RWPE1 (cell line): ENCODE measurements at places on chromosomes 6 and 20.

- no peak for DNase-seq
These were observed 2.0 kb downstream of the MYB start for GRCh38 chr6:135183002-135183531.

- no peak for DNase-seq
These were observed 435 bp downstream of the PTCRA start for GRCh38 chr6:42916288-42916687.

DNA sequence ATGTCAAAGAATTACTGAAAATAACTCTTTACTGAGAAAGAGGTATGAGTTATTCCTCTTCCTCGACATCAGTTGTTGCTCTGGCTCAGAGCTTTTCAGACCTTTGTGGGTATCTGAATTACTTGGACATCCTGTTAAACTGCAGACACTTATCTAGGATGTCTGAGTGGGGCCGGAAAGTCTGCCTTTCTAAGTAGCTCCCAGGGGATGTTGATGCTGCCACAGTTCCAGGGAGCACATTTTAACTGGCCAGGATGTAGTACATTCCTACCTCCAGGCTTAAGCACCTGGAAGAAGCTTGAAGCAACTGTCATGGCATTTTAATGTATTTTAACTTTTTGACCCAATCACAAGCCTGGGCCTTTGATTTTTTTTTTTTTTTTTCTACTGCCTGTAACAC lies 265.8 kb upstream of the PLCB4 start:
- DNase-seq = no peak

DNA sequence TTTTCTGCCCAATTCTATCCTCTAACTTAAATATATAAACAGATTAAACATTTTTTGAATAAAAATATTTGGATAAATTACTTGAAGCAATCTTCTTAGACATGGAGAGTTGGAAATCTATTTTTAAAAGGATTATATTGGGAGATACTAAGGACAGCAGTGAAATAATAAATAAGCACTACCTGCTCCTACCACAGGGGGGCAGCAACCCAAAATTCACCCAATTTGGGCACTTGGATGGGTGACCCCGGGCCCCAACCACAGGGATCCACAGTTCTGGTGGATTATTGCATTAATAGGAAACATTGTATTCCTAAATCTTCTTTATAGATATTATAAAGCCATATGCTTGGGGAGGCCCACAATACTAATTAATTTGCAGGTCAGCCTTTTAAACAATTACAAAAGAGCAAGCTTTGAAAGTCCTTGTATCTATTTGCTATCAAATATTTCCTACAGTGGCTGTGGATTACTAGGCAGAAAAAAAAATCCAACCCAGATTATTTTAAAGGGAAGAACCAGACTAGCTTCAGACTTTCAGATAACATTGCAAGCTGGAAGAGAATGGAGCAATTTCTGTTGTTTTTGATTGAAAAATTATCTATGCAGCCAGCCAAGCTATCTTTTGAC lies 66.4 kb upstream of the PDE10A start:
- DNase-seq = peak; percentile 64

GRCh38 chr6:70413992-70414494 lies 735 bp downstream of the FAM135A start:
- peak; percentile 18 for DNase-seq

GRCh38 chr6:109255946-109256640 lies 126.2 kb downstream of the CD164 start:
- DNase-seq = no peak

GRCh38 chr20:59170406-59171349 lies 7.1 kb downstream of the ZNF831 start:
- DNase-seq = no peak

- peak; percentile 92 for DNase-seq
These were observed at the start of gene DDX39B for GRCh38 chr6:31541658-31542521. Gene DDX39B, minus strand, starts transcription at chr6:31542003. Its CDS starts 1,471 bp downstream, at chr6:31540532.

GRCh38 chr6:15378866-15379265 lies 133.0 kb downstream of the JARID2 start:
- DNase-seq = no peak

GRCh38 chr20:36150489-36150846 lies 4.1 kb upstream of the EPB41L1 start:
- DNase-seq = no peak

GRCh38 chr20:63079971-63080370 lies 73.2 kb upstream of the BHLHE23 start:
- DNase-seq = no peak

DNA sequence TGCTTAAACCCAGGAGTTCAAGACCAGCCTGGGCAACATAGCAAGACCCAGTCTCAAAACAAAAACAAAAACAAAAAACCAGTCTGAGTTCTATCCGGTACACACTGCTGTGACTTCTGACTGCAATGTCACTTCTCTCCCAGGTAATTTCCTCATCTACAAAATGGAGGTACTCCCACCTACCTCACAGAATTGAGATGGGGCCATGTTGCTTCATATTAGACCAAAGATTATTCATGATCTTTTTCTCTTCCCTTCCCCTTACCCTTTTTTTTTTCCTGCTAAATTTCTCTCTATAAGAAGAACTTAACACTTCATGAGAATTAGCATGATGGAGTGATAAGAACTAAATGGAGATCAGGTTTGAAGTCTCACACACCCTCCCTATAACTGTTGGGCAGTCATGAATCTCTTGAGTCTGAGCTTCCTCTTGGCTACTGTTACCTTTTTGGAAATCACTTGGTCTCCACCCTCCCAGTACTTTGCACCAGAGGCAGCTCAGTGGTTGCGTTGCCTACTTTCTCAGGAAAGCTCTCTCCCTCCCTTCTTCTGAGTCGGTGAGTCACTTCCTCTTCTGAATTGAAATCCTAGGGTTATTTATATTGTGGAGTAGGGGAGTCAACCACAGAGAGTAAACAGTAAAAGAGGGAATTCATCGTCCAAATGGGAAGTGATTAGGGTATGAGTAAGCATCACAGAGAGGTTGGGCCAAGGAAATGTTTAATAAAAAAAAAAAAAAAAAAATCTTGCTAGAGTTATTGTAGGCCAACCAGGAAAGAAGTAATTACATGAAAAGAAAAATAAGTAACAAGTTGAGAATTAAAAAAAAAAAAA lies 59.9 kb upstream of the MAP7 start:
- peak; percentile 95 for DNase-seq

DNA sequence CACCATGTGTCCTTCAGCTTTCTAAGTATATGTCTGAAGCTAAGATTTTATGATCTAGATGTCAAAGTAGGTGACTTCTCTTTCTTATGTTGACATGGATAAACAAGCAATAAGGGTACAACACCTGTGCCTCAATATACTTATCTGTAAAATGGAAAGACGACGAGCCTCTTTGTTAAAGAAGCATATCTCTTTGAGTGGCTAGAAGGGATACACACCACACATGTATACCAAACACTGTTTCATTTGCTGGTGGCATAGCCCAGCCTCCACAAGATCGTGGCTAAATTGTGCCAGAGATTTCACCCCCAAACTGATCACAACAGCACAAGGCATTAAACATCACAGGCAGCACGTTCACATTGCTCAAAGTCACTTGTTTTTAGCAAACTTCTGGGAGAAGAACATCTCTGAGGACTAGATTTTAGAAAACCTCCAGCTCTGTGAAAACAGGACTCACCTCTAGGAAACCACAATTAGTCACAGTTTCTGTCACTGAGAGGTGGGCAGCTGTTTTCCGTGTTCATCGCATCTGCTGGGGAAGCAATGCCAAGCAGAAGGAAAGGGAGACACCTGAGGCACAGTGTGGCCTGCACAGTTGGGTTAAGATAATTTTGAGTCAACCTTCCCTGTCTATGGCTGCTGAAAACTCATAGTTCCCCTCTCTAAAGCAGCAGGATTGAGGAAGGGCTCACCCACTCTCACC lies 263.0 kb upstream of the PLCB4 start:
- DNase-seq = no peak

DNA sequence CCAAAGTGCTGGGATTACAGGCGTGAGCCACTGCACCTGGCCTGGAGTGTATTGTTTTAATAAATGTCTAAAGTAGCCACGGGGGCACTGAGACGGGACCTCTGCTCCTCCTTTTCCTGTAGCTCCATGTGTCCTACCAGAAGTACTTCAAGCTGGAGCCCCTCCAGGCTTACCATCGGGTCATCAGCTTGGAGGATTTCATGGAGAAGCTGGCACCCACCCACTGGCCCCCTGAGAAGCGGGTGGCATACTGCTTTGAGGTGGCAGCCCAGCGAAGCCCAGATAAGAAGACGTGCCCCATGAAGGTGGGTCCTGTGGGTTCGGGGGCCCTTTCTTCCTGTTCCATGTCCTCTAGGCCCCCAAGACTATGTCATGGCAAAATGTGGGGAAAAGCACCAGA lies 7.5 kb downstream of the POFUT1 start:
- no peak for DNase-seq

DNA sequence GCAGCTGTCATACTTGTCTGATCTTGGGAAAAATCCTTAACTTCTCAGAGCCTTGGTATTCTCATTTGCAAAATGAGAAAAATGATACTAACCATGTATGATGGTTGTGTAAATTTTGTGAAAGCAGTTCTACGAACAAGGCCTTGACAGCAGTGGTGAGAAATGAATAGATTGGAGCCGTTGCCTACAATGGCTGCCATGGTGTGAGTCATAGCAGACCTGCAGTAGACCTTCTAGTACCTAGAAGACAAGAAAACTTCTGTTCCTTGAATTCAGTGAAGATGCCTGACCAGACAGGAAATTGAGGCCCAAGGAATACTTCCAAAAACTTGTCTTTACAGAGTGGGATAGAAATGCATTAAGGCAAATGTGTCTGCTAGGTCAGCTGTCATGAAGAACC lies 338.9 kb downstream of the QKI start:
- no peak for DNase-seq

GRCh38 chr6:130697271-130697994 lies 129.8 kb upstream of the SMLR1 start:
- DNase-seq = no peak

GRCh38 chr6:105867277-105867676 lies 218.9 kb upstream of the PRDM1 start:
- no peak for DNase-seq

DNA sequence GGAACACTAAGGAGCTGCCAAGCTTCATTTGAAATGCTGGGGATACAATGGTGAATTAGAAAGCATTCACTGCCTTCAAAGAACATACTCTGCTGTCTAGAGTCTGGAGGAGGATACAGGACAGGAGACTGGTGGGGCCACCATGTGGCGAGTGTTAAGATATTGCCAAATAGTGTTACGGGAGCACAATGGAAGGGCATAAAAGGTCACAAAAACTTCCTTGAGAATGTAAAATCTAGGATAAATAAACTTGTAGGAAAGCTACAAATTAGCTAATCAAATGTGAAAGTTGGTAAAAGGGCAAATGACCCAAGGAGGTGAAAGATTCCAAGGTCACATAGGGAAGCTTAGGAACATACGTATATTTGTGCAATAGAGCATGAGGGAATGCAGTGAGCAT lies 271.7 kb downstream of the RFPL4B start:
- no peak for DNase-seq

GRCh38 chr6:66556936-66557335 lies 849.9 kb upstream of the EYS start:
- DNase-seq = no peak

GRCh38 chr20:52530571-52530970 lies 339.0 kb upstream of the ZFP64 start:
- DNase-seq = no peak

GRCh38 chr6:47161176-47161687 lies 119.1 kb upstream of the ADGRF1 start:
- DNase-seq = peak; percentile 58

DNA sequence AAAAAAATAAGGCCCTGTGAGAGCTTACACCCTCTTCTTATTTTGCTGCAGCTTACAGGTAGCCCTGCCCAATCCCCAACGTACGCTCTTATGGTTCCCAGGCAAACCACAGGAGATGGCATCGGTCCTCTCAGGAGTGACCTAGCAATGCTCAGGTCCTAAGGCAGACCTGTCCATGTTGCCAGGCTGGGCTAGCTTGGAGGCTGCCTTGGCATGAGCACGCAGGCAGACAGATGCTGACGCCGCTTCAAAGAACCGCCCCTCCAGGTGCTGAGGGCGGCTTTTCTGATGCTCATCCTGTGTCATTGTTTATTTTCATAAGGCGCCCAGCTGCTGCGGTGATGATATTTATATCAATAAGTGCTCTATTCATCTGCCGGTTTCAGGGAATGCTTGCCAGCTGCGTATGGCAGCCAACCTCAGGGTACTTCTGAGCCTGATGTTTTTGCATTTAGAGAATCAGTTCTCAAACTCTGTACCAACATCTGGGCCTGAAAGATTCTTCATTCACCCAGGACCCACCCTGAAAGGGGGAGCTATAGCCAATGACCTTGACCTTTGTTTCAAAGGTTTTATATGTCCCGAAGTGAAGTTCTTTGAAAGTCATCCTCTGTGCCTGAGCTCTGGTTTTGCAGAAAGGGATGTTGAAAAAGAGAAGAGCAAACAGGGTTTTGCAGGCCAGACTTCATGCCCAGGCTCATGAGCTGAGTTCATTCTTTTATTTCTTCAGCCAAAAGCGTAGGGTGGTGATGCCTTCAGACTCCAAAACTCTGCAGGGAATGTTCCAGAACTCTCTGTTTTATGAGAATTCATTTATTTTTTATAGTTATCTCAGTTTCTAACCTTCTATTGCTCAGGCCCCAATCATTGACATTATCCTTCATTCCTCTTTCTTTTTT lies 475.6 kb upstream of the CHD6 start:
- DNase-seq = no peak

DNA sequence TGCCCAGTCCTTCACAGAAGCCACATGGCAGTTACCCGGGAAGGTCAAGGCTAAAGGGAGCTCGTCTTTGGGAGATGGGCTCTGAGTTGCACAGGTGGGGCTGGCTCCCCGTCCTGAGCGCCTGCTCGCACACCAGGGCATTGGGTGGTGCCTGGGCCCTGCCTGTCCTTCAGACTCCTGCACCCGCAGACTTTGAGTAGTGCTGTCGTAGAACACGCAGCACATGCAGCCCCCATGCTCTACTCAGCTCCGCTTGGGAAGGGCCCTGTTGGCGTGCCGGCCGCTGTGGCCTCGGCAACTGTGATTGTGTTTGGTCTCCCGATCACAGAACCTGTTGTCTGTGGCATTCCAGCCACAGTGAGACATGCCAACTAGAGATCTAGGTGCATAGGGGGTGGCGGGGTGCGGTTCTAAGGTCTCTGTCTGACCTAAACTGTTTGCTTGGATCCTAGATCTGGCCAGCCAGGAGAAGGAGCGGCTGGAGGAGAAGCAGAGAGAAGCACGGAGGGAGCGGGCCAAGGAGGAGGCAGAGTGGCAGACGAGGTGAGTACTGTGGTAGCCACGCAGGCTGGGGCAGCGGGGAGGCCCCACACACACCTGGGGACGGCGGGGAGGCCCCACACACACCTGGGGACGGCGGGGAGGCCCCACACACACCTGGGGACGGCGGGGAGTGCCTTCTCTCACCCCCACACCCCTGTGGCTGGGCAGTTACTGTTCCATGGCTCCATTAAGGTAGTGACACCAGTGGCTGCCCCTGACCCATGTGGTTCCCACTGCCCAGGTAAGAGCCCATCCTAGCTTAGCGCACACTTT lies 11.3 kb upstream of the ADRM1 start:
- no peak for DNase-seq

GRCh38 chr20:37627767-37628130 lies 66.1 kb upstream of the CTNNBL1 start:
- DNase-seq = no peak

- DNase-seq = no peak
These were observed 42.9 kb upstream of the PIM1 start for GRCh38 chr6:37126961-37127616.

- DNase-seq = peak; percentile 14
These were observed 175.6 kb upstream of the PDE7B start for GRCh38 chr6:135675862-135676261.

GRCh38 chr6:159904497-159904911 lies 13.7 kb downstream of the MAS1 start:
- no peak for DNase-seq

GRCh38 chr6:86949771-86950170 lies 12.4 kb downstream of the HTR1E start:
- DNase-seq = no peak

- no peak for DNase-seq
These were observed 98.9 kb downstream of the TBC1D32 start for GRCh38 chr6:121235386-121235785.
